Stimulated activated CD8-positive, alpha-beta memory T cell treated with anti-CD3 and anti-CD28 coated beads, Interleukin-4, amount 100 ng/mL, for 1 hour (primary cell): ENCODE measurements at places on chromosomes 7 and 10.

GRCh38 chr7:46886669-46887374, 695.1 kb downstream of the TNS3 start:
- DNase-seq, result no peak

DNA sequence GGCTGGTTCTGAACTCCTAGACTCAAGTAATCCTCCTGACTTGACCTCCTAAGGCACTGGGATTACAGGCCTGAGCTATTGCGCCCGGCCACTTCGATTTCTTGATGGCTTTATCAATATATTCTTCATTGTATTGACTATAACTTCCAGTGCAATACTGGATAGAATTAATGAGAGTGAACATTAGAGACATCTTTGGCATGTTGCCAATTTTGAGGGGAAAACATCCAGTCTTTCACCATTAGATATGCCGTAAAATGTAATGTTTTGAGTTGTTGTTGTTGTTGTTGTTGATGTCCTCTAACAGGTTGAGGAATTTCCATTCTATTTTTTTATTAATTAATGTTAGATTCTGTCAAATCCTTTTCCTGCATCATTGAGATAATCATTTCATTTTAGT, 578.9 kb downstream of the ZWINT start:
- DNase-seq, result no peak

- DNase-seq, result no peak
These were observed 112.5 kb downstream of the PRPF18 start for GRCh38 chr10:13699216-13699615.

GRCh38 chr7:54781134-54781920, 22.3 kb upstream of the SEC61G start:
- DNase-seq, result no peak

DNA sequence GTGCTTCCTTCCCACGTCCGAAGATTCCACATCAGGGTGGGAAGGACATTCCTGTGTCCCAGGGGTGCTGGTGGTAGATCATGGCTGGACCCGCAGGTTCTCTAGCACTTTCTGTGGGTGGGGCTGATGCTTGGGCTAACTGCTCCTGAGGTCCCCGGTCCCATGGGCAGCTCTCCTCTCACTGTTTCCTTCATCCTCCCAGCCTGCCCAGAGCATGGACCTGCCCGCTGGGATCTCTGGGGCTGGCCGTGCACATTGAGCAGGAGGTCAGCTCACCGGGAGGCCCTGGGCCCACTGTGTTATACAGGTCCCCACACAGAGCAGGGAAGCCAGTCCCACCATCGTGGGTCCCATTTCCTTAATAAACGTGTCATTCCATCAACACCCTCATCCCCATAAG, 502.3 kb downstream of the TCERG1L start:
- DNase-seq, result no peak

DNA sequence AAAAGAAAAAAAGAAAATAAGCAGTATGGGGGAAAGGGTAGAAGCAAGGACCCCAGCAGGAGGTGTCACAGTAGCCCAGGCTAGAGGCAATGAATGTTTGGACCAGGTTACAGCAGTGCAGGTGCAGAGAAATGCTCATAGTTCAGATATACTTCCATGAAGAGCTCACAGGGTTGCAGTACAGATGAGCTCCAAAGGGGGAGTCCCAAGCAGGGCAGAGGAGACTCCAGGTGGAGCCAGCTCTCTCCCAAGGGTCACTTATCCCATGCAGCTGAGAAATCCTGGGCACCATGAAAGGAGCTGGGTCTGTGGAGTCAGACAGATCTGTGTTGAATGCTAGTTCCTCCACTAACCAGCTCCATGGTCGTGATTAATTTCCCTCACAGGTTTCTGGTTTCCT, 174.9 kb downstream of the C7orf25 start:
- DNase-seq, result no peak

GRCh38 chr7:101690061-101690460, 61.0 kb upstream of the MYL10 start:
- DNase-seq, result no peak

DNA sequence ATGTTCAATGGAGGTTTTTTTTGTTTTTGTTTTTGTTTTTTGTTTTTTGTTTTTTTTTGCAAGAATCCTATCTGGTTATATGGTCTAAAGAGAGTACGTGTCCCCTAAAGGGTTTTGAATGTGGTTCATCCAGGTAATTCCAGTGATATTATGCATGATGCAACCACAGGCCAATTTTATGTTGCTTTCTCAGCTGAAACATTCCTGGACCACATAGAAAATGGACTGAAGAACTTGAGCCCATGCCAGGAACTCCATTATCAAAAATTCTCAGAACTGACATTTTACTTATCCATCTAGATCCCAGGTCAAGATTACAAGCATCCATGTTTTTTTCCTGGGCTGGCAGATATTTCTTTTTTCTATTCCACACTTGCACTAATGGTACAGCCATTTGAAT, 11.5 kb upstream of the MINDY3 start:
- DNase-seq, result no peak

GRCh38 chr7:141842904-141843303, 1.6 kb upstream of the PRSS37 start:
- DNase-seq, result no peak

DNA sequence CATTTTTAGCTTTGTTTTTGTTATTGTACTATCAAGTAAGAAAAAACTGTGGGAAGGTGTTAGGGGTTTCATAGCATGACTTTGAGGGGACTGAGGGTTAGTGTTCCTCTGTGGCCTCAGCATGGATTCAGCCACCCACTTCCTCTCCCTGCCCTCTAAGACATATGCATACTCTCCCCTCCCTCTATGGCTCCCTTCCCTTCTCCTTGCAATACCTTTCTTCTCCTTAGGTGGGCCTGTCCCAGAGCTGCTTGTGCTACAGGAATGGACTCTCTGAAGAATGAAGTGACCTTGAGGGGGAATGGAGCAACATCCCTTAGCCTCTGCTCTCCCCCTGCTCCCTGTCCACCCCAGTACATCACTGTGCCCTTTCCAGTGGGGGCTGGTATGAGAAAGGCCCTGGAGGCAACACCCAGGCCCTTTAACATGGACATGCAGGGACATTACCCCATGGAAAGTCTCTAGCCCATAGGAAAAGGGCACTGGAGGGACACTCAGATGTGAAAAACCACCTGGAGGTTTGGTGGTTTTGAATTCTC, 22.4 kb downstream of the CDH23 start:
- DNase-seq, result no peak

DNA sequence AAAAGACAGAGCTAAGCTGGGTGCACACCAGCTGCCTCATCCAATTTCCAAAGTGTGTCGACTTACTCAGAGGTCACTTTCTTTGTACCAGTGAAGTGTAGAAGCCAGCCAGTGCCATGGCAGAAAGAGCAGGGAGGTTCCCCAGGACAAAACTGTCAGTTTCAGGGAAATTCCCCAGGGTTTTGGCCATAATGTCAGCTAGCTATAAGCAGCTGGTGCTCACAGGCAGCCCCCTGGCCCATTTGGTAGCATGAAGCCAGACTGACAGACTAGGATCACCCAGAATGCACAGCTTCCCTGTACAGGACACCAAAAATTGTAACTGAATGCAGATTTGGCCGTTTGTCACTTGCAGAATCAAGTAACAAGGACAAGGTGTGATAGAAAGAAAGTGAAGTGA, 28.6 kb downstream of the MRPL32 start:
- DNase-seq, result no peak

- no peak for DNase-seq
These were observed 25.2 kb downstream of the DNAJB12 start for GRCh38 chr10:72329290-72330068.

DNA sequence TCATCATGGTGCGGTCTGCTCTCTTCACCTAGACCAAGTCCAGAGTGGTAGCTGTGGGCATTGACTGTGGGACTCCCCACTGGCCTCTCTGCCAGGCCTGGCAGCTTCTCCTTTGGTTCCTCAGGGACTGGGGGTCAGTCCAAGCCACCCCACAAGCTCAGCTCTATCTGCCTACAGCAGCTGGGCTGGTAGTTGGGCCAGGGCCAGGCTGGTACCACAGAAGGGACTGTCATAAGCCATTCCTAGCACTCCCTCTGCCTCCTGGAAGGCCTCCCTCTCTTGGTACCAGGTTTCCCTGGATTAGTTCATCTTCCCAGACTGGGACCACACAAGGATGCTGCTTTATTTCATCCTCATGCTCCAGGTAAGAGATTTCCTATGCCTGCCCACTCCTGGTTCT, 24.2 kb upstream of the UNC5B start:
- no peak for DNase-seq
